ENCODE measurements at places on chromosomes 11 and 22.

GRCh38 chr11:84261707-84262106 lies 975.5 kb upstream of the CCDC90B start:
- DNase-seq: no peak

DNA sequence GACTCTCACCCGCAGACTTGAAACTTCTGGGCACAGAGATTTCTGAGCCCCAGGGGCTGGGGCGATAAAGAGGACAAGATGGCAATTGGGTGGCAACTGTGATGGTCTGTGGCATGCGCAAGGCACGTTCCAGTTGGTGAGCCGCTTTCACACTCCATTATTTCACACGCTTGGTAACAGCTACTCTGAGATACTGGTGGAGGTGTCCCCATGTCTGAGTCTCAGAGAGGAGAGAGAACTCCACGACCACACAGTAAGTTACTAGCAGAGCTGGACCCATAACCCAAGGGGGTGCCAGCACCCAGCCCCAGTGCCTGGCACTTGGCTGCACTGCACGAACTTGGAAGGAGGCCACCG lies 6.0 kb upstream of the KCNJ4 start:
- no peak for DNase-seq

DNA sequence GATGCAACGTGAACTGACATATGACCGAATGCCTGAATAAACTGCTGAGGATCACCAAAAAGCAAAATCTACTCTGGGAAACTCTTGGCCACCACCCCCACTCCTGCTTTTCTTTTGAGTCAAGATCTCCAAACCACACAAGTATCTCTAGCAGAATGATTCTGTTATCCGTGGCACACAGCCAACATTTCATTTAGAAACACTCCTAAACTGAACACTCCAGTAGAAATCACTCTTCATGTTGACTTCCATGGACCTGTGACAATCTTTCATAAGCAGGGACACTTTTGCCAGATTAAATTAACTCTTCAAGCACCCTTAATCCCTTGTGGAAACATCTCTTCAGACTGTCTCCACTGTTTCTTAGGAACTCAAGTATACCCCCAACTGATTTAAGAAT lies 44.4 kb downstream of the VSIG10L2 start:
- peak; percentile 60 for DNase-seq

GRCh38 chr11:117819096-117820040 lies 5.2 kb downstream of the FXYD2 start:
- peak; percentile 72 for DNase-seq

DNA sequence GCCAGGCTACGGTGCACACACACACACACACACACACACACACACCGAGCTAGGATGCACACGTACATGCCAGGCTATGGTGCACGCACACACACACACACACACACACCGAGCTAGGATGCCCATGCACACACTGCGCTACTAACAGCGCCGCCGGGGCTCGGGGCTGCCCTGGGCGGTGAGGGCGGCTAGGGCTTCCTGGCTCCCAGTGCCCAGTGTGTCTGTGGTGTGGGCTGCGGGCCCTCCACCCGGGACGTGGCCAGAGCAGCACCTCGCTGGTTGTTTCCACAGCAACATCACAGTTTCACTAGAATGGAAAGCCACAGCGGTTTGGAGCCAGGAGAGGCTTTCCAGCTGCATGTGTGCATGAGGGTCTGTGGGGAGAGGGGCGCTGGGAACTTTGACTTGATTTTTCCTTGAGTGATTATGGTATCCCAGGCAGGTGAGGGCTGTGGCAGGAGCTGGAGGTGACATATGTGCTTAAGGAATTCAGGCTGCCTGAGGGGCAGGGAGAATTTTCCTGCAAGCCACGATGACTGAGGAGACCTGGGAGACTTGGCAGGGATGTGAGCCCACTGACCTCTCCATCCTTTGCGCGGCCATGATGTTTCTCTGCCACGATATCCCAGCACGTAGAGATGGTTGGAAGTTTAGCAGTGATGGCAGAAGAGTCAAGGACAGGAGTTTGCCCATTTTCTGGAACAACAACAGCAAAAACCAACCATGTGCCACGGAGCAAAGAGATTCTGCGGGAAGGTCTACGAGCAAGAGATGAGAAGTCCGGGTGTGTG lies 195.9 kb downstream of the SNX19 start:
- no peak for DNase-seq

DNA sequence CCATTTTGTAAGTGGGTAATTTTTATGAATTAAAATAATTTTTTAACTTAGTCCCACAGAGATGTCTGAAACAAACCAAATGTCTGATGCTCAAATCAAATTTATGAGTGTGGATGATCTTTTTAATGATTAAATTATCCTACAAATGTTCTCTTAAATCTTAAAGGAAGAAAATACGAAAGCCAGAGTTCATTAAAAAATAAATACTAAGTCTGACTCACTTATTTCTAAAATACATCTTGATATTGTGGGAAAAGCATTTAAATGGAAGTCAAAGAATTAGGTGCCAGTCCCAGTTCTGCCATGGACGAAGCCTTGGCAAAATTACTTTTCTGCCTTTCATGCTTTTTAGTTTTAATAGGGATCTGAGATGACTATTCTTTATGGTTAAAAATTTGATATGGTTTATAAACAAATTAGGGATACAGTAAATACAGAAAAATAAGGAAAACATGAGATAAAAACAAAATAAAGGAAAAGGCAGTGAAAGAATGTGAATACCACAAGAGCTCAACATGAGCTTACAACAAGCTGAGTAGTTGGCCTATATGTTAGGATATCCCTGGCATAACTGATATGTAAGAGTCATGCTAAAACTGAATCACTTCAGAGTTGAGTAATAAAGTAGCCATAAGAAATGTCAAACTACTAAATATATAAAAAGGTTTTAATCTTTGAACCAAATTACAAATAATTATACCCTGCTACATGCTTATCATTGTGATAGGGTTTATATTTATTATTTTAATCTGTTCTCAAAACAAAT lies 9.2 kb downstream of the CCDC34 start:
- DNase-seq: peak; percentile 24

GRCh38 chr11:103980108-103980507 lies 56.3 kb upstream of the DDI1 start:
- no peak for DNase-seq

- no peak for DNase-seq
These were observed 29.8 kb upstream of the PPP6R3 start for GRCh38 chr11:68430801-68431200.

GRCh38 chr11:12585861-12586260 lies 88.4 kb upstream of the TEAD1 start:
- DNase-seq: no peak

- DNase-seq: no peak
These were observed 69.1 kb upstream of the NTM start for GRCh38 chr11:131301306-131301705.

DNA sequence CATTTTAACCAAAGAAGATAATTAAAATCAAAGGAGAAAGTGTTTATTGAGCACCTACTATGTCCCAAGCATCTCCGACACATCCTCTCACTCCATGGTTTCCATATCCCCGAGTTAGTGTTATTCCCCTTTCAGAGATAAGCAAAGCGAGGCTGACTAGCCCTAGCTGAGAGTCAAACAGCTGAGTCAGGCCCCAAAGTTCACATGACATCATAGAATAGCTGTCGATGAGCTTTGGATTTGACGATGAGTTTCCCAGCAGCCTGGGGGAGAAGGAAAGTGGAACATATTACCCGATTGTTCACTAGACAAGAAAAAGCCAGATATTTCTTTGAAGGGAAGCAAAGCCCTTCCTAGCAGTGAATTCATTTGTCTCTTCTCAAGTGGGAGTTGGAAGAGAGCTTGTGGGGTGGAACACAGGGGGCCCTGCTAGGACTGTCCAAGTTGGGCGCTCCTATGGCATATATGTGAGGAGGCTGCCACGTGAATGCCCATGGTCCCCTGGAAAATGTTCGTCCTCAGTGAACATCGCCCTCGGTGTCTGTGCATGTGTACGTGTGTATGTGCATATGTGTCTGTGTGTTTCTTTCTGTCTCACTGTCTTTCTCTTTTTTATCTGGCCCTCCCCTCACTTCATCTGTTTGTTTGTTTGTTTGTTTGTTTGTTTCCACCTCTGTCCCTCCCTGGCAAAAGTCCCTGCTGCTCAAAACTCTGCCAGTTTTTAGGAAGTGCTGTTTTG lies 493 bp upstream of the CYTH4 start:
- DNase-seq: no peak

DNA sequence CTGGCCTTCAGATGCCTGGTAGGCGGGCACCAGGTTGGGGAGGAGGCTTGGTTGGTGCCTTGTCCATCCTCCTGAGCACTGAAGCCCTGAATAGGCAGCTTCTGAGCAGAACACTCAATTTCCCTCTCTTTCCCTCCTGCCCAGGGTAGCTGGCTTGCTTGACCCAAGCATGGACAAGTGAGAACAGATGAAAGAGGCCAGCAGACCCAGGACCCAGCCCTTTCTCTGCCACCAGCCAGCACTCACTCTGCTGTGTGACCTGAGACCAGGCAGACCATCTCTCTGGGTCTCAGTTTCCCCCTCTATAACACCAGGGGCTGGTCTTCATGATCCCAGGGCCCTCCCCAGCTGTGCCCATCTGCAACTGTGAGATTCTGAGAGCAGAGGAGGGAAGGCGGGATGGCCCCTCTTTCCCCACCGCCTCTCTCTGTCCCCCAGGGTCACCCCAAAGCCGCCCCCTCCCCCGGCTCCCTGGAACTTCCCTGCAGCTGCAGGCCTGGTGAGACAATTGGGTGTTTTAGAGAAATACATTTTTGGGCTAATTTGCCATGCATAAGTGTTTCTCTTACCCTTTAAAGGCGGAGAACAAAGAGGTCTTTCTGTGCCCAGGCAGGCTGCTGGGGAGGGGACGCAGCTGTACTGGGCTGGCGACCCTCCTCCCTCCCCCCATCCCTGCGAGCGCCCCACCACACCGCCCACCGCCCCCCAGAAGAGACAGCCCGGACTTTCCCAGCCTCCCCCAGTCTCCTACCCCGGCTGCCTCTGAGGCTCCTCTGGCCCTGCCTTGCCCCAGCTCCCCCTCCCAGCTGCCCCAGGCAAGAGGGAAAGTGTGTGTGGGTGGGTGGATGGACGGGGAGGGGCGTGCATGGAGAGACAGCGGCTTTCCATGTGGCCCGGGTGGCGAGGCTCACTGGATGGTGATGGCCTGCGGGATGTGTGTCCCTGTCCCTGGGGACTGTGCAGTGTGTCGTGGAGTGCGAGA lies 30.8 kb upstream of the PICK1 start:
- DNase-seq: no peak

DNA sequence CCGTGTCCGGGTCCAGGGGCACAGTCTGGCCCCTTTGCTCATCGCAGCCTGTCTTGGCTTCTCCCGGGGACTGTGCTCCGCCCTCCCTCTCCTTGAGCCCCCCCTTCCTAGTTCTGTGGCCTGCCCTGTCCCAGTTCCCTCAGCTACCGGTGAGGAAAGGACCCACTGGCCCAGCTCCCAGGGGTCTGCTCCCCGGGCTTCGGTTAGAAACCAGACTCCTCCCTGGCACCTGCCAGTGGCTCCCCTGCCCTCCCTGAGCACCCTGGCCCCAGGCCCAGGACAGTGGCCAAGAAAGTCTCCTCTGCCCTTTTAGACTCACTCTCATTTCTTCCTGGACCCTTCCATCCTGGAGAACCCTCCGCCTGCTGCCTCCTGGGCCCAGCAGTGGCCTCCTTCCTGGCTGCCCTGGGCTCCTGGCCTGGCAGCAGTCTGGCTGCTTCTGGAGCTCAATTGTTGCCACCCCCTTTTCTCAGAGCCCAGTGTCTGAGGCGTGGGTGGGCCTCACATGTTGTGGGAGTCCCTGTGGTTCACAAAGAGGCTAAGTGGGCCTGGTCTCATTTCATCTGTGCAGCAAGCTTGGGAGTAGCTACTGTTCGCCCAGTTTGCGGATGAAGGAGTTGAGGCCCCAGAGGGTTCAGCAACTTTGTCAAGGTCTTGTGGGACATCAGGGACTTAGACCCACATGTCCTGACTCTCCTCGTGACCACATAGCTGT lies 12.6 kb downstream of the PRDM11 start:
- no peak for DNase-seq

- no peak for DNase-seq
These were observed 194.2 kb downstream of the AASDHPPT start for GRCh38 chr11:106271686-106272085.

GRCh38 chr11:14396273-14396672 lies 37.3 kb upstream of the RRAS2 start:
- DNase-seq: no peak

GRCh38 chr22:22769434-22770279 lies 118.0 kb upstream of the IGLL5 start:
- DNase-seq: no peak

DNA sequence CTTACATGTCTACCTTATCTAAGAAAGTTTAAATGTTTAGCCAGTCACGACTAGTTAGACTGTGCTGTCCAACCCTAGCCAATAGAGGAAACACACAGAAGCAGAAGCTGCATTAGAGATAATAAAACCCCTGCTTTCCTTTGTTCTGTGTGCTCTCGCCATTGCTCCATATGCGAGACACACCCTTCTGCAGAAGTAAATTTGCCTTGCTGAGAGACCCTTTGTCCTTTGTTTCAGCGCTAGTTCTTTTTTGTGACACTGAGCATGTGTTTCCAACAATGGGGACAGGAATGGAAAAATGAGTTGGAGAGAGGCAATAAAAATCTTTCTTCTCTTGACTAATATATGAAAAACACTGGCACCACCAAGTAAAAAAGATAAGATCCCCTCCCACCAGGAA lies 18.1 kb upstream of the MS4A4E start:
- DNase-seq: no peak

- no peak for DNase-seq
These were observed 96.9 kb downstream of the TEAD1 start for GRCh38 chr11:12770966-12771597.

DNA sequence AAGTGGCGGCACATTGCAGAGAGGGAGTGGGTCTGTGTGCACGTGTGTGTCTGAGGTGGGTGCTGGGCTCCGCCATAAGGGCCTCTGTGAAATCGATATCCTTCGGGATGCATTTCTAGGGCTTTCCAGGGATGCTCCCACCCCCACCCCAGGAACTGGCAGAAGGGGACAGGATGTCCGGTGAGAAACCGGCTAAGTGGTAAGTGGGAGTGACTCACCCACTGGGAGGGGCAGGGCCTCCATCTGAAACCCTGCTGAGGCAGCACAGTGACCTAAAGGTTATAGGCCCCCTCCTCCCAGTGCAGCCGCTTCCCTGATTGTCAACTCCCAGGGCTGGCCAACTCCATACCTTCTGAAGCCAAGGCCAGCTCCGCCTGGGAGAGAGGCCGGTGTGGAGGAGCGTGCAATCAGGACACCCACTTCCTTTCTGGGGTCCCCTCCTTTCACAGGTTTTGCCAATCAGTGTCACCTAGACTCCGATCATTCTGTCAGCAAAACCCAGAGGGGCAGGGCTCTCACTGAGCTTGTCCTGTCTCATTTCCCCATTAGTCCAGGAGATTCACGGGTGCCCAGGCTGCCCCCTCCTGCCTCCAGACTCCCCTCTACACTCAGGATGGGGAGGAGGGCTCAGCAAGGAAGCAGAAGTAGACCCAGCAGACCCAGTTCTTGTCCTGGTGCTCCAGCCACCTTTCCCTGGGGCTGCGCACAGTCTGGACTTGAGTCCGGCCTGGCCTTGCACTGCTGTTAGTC lies 44.5 kb downstream of the NECTIN1 start:
- DNase-seq: peak; percentile 82

- DNase-seq: peak; percentile 36
These were observed 341.7 kb upstream of the MTNR1B start for GRCh38 chr11:92627615-92628256.

- DNase-seq: no peak
These were observed 60.9 kb upstream of the EIF3D start for GRCh38 chr22:36589856-36590255.

- no peak for DNase-seq
These were observed 50.9 kb downstream of the MCAM start for GRCh38 chr11:119266063-119266462.

Measured in GM03348 (cell line).